ENCODE measurements at places on chromosomes 11 and 22.
A peak's percentile ranks its signal among the peaks of the same experiment; 100 is the strongest.

DNA sequence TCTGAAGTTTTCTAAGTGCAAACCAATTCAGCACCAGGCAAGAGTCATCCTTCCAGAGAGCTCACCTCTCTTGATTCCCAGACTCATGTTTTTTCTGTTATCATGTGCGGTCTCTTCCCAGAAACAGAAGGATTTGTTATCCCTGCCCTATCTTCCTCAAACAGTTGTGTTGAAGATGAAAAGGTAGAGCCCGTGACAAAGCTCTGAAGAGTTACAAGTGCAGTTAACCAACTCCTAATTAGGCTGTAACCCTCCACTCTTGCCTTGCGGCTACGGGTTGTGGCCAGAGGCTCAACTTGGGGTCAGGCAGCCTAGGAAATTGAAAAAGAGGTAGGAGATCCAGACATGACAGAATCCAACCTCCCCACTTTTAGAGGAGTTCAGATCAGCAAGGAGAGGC lies 76.2 kb upstream of the CADM1 start:
- DNase-seq = no peak

DNA sequence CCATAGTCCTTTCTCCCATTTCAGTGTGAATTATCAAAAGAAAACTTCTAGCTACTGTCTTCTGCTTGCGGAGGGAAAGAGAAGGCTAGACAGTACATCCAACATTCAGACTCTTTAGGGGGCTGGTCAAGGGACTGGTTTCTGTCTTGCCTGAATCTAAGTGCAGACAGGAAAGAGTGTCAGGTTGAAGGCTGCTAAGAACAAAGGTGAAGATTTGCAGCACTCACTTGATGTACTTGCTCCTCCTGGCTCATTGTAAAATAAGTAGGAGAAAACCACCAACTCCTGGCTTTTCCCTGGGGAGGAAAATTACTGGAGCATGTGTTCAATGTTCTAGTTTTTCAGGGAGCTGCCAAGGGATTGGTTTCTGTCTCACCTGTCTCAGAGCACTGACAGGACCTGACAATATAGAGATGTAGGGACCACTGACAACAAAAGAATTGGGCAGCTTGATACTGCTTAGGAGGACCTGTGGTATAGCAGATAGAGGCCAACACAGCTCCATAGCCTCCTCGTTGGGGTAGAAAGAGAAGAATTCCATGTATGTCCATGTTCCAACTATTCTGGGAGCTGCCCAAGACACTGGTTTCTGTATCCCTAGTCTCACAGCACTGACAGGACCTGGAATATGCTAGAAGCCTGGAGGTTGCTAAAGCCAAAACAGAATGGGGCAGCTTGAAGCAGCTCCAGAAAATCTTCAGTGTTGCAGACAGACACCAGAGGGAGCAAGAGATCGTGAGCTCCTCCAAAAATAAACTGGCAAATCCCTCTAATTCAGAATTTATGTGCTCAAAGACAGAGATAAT lies 39.7 kb upstream of the MMP12 start:
- peak; percentile 9 for DNase-seq

DNA sequence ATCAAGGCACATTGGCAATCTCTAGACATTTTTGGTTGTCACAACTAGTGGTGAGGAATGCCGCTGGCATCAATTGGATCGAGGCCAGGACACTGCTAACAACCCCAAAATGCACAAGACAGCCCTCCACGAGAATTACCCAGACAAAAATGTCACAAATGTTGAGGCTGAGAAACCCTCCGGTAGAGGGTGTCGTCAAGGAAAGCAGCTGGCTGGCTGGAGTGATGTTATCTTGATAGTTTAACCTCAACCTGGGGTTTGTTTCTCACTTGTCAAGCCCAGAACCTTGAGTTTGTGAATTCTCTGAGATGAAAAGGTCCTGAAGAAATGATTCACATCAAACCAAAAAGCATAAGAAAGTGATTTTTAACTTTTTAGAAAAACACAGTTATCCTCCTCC lies 21.1 kb upstream of the TMPRSS13 start:
- DNase-seq = no peak

DNA sequence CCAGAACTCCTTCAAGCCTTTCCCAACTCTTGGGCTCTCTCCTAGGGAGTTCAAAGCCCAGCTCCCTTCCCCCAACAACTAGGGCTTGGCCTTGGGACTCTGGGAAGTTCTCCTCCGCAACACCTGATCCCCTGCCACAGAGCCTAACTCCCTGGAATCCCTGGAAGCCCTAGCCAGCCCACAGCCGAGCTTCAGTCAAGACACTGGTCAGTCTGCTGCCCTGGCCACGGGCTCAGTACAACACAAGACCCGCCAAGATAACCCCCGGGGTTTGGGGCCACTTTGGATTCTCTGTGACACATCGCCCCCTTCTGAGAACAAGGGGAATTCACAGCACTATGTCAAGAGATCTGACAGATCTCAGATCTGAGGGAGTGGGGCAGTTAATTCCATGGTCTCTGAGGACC lies 58.3 kb downstream of the SLC22A12 start:
- no peak for DNase-seq

DNA sequence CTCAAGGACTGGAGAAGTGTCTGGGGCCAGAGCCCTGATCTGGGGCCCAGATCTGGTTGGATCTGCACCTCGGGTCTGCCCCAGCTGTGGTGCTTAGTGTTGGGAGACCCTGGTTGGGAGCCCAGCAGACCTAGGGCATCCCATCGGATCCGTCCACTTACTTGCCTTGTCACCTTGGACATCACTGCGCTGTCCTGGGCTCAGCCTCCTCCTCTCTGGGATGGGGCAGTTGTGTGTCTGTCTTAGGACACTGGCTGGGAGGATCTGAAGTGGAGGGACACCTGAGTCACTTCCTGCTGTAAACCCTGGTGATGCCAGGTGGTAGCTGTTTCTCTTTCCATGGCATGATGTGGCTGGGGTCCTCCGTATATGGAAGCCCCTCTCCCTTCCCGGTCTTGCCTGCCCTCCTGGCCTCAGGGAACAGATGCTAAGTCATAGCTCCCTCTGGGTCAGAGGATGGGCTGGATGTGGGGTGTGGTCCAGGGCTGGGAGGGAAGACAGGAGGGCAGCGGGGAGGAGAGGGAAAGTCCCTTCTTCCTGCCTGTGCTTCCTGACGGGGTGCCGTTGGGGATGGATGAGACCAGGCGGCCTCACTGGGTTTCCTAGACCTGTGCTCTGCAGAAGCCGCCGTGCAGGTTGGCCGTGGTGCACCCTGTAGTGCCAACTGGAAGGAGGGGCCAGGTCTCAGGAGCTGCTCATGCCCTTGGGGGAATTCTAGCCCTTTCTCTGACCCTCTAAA lies 12.1 kb upstream of the OMP start:
- DNase-seq = no peak

- DNase-seq = no peak
Measured at GRCh38 chr11:117906710-117907109, 22.5 kb downstream of the TMPRSS13 start.

- no peak for DNase-seq
Measured at GRCh38 chr11:71451596-71452198, 1.3 kb upstream of the NADSYN1 start.

DNA sequence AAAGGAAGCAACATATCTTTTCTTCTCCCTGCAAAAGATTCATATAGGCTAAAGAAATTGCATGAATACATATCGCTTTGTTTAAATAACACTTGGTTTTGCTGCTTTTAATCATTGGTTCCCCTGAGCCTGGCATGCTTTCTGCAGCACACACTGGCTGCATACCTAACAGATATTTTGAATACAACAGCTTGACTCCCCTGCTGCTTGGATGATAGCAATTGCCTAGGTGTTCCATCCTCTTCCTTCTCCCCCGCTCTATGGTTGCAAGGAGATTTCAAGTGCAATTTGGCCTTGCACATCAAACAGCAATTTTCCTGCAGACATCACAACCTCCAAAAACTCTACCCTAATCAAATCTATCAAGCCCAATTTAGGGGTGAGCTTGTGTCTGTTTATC lies 430.0 kb downstream of the NTM start:
- DNase-seq = no peak

- DNase-seq = no peak
Measured at GRCh38 chr11:126135235-126136176, 72.8 kb upstream of the CDON start.

GRCh38 chr11:5043380-5043779 lies 2.9 kb upstream of the OR52J3 start:
- DNase-seq = no peak

DNA sequence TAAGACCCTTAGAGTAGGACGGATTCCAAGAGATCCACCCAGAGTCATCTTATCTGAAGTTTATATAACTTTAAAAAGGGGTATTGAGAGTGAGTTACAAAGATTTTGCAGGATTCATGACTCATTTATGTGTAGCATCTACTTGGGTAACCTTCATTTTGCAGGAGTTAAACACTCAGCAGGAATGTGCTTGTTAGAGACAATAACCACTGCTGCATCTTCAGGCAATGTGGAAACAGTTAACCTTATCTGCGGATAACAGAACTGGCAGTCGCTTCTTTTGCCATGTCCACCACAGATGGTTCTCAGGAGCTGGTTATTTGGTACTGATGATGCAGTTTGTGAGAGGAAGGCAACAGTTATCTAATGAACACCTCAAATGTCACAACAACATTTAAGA lies 417.9 kb upstream of the DDI1 start:
- DNase-seq = peak; percentile 45

DNA sequence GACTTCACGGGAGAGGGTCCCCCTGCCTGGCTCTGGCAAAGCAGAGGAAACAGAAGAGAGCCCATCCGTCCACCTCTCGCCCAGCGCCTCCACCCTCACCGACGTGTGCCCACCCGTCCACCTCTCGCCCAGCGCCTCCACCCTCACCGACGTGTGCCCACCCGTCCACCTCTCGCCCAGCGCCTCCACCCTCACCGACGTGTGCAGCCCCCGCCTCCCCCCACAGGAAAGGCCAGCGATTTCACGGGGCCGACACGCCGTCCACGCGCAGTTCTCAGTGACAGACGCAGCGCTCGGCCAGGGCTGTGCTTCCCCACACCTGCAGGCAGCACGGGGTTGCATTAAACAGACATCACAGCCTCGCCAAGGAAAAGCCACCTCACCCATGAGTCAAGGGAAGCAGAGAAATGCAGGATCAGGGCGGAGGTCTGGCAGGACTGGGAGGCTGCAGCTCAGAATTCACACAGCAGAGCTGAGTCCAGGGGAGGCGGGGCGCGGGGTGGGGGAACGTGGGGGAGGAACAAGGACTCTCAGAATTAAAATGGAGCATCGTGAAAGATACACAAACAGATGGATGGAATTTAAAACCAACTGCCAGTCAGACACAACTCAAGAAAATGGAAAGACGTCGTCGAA lies 377.7 kb downstream of the BRD1 start:
- no peak for DNase-seq

GRCh38 chr11:35969089-35970042 lies 25.5 kb downstream of the LDLRAD3 start:
- DNase-seq = no peak

DNA sequence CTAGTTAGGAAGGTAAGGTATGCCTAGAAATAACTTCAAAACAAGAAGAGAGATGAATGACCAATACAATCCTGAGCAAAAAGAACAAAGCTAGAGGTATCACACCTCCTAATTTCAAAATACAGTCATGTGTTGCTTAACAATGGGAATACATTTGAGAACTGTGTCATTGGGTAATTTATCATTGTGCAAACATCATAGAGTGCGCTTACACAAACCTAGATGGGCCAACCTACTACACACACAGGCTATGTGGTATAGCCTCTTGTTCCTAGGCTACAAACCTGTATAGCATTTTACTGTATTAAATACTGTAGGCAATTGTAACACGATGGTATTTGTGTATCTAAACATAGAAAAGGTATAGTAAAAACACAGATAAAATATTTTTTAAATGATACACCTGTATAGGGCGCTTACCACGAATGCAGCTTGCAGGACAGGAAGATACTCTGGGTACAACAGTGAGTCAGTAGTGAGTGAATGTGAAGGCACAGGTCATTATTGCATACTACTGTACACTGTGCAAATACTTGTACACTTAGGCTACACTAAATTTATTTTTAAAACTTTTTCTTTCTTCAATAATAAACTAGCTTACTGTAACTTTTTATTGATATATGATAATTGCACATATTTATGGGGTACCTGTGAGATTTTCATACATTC lies 48.2 kb downstream of the STK33 start:
- DNase-seq = no peak

DNA sequence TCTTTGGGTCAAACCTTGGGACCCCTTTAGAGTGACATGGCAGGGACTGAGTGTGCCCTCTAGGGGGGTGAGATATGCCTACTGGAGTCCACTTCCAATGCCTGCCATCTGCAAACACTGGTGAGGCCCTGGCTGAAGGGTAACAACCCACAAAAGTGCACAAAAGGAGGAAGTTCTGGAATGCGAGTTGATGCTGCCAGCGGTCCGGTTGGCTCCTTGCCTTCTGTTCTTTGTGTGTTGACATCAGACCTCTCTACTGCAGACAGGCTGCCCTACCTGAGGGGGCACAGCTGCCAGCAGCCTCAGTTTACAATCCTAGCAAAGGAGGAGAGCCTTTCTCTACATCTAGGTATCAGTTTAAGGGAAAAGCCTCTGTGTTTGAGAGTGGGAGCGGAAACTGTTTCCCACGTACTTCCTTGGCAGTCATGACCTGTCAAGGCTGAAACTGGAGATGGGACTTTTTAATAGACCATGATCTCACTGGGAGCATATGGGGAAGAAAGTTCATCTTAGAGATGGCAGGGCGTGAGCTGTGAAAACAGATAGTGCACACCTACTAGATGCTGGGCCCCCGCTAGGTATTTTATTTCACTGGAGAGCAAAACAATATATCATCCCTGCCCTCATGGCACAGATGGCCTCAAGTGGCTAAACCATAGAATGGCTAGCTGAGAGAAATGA lies 27.2 kb downstream of the BMAL1 start:
- DNase-seq = no peak

GRCh38 chr11:33072465-33072864 lies 33.1 kb downstream of the TCP11L1 start:
- DNase-seq = no peak

GRCh38 chr22:17984114-17984513 lies 40.2 kb downstream of the MICAL3 start:
- peak; percentile 80 for DNase-seq

DNA sequence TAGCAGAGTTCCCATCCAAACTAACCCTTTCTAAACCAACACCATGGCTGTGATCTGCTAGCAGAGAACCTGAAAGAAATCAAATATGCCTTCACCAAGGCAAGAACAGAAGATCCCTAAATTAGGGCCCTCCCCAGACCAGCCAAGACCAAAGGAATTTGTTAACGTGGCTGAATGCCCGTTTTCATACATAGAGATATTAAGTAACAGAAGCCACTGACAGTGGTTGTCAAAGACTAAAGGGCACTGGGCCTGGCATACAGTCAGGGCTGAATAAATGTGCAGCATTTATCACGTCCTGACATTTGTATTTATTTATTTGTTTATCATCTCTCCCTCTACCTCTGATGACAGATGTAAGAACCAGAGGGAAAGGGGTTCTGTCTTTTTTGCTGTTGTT lies 271.8 kb downstream of the LARGE1 start:
- no peak for DNase-seq

GRCh38 chr11:10164621-10165020 lies 129.4 kb downstream of the SBF2 start:
- peak; percentile 67 for DNase-seq

- no peak for DNase-seq
Measured at GRCh38 chr11:133597236-133597635, 64.9 kb upstream of the OPCML start.

All from NCI-H226 (cell line).